NCI-H2081 treated with DMSO at 0.1 percent for 48 hours (cell line): ENCODE measurements at places on chromosomes 2 and 18.

DNA sequence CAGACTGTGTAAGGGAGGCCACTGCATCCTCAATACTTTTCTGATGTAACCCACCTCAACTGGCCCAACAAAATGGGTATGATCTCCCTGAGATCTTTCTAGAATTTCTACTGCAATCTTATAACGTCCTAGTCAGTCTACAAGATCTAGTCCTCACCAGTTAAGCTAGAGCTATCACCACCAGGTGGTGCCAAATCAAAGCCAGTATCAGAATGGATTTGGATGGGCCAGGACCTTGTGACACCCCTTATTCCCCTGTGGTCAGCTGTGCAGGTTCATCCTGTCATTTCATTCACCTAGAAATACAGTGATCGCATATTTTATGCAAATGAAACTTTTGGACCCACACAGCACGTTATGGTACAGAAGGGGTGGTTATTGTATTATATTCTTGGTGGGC is 90.3 kb downstream of the OLA1 start:
- DNase-seq = no peak

- DNase-seq = no peak
Observed at GRCh38 chr18:62128157-62128556, 58.7 kb downstream of the PIGN start.

DNA sequence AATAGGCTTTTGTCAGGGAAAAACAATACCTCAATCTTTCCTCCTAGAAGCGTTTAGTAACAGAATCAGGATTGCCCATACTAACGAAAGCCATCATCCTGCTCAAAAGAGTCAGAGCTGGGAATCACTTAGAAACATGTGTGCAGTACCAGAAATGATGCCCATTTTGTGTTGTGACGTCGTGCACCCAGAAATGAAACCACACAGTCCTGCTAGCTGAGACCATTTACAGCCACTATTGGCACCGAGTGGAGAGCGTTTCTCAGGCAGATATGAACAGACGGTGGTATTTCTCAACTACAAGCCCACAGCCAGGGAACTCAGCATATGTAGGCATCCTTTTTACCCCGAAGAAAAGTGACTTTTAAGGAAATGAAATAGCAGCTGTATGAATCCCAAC is 284.3 kb upstream of the LRATD1 start:
- DNase-seq = no peak

GRCh38 chr2:167127135-167127534 is 238.9 kb downstream of the XIRP2 start:
- no peak for DNase-seq

GRCh38 chr2:191675807-191676721 is 1.9 kb upstream of the NABP1 start:
- no peak for DNase-seq

DNA sequence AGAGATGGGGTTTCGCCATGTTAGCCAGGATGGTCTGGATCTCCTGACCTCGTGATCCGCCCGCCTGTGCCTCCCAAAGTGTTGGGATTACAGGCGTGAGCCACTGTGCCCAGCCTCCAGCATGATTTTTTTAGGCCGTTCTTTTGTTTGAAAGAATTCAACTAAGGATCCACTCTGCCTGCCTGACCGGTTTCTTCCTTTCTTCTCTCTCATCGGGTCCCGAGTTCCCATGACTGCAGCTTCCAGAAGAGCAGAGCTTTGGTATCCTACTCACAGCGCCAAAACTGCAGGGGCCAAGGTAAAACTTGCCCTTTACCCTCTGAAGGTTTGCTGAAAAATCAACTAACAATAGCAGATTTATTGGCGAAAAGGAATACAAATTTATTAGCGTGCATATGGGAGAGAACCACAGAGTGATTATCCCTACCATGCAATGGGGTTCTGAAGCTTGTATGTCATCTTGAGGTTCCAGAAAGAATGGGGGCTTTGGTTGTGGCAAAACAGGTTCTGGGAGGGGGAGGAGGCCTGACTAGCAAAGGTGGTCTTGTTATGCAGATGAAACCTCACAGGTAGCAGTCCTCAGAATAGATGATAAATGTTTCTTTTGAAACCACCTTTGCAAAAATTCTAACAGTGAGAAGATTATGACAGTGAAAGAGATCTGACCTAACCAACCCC is 87.0 kb upstream of the MSH6 start:
- no peak for DNase-seq

GRCh38 chr2:130302164-130302886 is 40.4 kb upstream of the IMP4 start:
- no peak for DNase-seq

DNA sequence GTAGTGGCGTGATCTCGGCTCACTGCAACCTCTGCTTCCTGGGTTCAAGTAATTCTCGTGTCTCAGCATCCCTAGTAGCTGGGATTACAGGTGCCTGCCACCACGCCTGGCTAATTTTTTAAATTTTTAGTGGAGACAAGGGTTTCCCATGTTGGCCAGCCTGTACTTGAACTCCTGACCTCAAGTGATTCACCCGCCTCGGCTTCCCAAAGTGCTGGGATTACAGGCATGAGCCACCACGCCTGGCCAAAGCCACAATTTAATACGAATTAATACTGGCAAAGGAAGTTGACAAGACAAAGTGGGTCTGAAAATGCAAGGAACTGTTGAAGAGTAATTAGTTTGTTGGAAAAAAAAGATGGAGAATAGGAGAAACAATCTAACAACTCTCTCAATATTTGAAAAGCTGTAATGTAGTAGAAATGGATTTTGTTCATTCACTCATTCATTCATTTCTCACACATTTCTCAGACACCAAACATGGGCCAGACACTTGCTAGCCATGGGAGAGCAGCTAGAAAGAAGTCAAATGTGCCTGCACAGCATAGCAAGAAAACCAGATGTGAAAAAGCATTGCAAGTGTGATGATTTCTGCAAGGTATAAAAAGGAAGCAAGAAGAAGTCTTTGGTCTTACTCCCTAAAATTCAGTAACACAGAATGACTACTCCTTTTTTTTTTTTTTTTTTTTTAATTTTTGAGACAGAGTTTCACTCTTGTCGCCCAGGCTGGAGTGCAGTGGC is 39.4 kb upstream of the ATL2 start:
- no peak for DNase-seq
